ENCODE measurements at places on chromosomes 5 and 9.

DNA sequence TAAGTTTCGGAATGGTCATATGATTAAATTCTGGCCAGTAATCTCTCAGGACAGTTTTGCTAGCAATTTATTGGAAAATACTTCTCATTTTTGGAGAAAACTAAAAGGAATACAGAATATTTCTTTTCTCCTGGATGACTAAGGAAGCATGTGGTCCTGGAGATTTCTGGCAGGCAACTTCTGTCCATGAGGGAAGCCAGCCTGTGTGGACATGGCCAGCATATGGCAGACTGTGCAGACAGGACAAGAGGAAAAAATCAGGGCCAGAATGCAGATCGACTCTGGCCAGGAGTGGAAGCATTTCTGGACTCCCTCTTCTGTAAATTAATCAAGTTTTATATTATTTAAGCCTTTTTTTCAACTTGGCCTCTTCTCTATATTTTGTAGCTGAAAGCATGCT lies 100.4 kb upstream of the CDH18 start:
- DNase-seq: no peak

DNA sequence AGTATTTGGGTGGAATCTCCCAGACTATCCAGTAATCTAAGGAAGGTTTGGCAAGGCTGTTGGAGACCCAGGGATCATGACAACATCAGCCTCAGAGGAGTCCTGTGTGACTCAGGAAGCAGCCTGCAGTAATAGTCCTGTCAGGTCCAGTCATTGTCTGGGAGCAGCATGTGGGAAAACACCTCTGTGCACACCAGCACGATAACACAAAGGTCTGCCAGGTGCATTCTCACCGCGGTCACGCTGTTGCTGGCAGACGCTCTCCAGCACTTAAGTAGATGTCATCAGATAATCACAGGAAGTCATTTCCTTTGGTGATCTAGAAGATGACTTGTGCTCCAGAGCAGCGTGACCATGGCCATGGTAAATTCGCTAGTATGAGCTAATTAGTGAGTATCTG lies 99.2 kb upstream of the IQGAP2 start:
- peak; percentile 9 for DNase-seq

DNA sequence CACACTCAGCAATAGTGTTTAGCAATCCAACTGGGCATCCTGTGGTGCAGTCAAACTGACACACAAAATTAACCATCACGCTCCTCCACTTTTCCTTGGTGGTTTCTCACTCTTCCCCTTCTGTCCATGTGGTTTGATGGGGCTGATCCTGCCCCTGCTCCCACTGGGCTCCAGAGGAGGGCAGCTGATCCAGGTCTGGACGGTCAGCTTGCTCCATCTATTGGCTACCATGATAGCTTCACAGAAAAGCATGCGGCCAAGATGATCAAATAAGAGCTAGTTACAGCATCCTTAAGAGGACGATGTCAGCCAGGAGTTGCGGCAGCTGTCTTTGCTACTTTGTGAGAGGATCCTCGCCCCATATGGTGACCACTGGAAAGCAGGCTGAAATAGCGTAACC lies 29.6 kb upstream of the RANBP17 start:
- DNase-seq: no peak

DNA sequence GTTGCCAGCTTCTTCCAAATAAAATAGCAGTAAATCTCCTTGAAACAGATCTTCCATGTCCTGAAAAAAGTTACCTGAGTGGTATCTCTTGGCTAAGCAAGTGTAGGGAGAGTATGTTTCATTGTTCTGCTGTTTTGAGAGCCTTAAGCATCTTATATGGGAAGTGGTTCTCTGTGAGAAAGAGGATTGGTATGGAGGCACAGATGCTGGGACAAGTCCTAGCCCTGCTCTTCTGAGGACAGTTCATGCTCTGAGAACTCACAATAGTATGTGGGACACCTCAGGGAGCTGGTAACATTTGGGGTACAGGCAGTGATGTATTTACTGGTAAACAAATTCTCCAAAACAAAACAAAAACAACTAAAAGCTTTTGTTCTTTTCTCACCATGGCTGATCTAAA lies 2.0 kb downstream of the PPP3R2 start:
- DNase-seq: no peak

- no peak for DNase-seq
Measured at GRCh38 chr5:1282131-1282992, 12.5 kb downstream of the TERT start.

- DNase-seq: no peak
Measured at GRCh38 chr5:144864118-144864517, 693.4 kb downstream of the KCTD16 start.

DNA sequence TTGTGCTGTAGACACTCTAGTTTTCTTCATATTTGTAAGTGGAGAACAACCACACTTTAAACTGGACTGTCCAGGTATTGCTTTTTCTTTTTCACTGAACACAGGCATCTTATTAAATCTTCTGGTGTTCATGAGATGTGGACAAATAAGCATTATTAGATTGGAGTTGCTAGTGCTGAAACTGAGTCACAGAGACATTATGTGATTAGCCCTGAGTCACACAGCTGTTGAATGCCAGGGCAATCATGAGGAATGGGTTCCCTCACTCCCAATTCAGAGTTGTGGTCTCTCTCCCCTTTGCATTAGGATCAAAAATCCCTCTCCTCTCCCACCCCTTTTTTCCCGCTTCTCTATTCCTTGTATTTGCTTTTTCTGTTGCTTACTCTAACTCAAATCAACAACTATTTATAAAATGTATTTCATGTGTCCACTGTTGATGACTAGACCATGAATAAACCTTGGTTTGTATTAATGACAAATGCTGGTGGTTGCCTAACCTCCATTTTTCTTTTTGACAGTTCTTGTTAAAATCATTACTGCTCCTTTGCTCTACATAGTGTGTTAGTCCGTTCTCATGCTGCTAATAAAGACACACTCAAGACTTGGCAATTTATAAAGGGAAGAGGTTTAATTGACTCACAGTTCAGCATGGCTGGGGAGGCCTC lies 738.2 kb downstream of the BRINP1 start:
- DNase-seq: no peak

DNA sequence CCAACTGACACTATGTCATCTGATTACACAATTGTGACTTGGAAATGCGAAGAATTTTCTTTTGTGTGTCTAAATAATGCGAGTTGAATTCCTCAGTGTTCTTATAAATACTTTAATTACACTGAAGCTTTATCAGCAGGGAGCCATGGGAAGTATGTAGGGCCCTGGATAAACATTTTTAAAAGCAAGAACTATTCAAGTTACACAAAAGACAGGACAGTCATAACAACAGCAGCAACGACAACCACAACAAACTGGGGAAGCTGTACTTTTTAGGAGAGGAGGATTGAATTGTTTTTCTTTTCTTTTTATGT lies 250.3 kb upstream of the ZNF608 start:
- no peak for DNase-seq

- DNase-seq: no peak
Measured at GRCh38 chr5:158430166-158430797, 571.3 kb upstream of the CLINT1 start.

DNA sequence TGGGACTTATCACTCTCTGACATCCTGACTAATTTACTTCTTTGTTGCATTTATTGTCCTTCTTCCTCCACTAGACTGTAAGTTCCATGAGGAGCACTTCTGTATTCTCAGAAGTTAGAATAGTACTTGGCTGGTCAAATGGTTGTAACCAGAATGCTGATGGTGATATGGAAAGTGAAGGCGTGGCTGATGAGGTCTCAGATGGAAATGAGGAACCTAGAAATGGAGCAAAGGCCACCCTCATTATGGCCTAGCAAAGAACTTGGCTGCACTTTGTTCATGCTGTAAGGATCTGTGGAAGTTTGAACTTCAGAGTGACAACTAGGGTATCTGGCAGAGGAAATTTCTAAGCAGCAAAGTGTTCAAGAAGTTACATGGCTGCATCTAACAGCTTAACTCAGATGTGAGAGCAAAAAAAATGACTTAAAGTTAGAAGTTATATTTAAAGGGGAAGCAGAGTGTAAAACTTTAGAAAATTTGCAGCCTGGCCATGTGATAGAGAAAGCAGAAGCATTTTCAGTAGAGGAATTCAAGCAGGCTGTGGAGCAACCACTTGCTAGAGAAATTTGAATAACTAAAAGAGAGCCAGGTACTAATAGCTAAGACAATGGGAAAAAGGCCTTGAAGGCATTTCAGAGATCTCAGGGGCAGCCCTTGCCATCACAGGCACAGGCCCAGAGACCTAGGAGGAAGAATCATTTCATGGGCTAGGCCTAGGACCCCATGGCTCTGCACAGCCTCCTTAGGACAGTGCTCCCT lies 14.9 kb upstream of the SLC22A5 start:
- DNase-seq: no peak

DNA sequence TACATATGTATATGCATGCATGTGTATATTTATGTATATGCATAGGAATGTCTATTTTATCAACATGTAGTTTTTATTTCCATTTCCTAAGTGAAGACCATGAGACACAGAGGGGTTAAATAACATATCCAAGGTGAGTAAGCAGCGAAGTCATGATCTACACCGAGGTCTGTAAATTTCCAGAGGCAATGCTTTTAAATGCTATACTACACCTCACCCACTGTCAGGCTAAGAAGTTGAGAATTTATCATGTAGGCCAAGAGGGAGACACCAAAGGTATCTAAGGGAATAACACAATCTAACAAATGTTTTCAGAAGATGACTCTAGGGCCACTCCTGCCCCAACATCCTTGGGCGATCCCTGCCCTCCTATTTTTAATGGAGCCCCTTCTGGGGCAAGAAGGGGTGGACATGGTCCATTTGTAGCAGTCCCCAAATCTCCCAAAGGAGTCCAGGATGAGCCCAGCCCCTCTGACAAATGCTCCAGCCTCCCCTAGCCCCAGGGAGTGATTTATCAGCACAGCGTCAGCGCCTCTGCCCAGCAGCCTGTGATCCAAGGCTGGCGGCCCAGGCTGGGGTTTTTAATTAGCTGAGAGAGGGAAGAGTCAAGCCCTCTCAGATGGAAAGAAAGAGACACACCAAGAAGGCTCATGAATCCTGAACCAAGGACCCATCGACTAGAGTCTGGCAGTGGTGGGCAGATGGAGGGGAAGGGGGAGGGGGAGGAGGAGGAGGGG lies 339.9 kb downstream of the ASTN2 start:
- DNase-seq: no peak

DNA sequence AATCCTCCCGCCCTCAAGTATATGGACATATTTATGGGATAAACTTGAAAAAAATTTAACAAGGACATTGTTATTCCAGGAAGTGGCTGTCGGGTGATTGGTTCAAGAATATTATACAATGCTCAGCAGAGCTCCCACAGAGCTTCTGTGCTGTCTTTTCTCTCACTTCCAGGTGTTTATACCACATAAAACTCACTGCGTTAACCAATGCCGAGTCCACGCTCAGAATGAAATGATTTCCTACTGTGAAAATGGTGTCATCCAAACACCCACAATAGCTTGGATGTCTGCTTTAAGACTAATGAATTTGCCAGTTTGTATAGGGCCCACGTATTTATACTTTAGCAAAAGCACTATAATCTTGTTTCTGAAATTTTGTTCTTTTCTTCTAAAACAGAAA lies 368.2 kb downstream of the NDUFS4 start:
- DNase-seq: no peak

GRCh38 chr9:128026255-128026772 lies 40.8 kb downstream of the NAIF1 start:
- DNase-seq: peak; percentile 73

DNA sequence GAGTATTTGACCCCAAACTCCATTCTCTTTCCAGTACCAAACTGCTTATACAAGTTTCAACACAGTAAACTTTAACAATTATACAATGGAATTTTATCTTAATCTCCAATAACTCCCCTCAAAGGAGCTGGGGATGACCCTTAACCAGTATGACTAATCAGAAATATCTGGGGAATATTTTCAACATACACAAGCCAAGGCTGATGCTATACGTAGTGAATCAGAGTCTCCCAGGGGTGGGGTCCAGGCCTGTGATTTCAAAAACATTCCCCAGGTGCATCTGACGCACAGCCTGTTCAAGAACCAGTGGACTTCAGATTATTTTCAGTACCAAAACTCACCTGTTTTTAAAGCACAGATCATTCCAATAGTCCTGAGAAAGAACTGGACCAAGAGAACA lies 11.8 kb upstream of the SEMA5A start:
- no peak for DNase-seq

DNA sequence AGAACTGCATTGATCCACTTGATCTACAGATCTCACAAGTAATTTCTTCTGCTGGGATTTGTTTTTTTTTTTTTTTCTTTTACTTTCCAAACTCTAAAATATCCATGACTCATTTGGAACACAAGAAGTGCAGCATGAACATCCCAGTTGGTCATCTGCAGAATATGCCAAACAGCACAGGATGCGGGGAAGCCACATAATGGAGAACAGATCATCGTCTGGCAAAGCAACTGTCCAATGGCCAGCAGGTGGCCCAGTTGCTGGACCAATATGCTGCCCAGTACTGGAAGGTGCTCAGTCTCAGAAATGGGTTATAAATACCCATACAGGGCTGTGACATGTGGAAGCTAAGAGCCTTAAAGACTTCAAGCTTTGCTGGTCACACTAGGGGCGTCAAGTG lies 221.3 kb upstream of the TAS2R1 start:
- no peak for DNase-seq

GRCh38 chr9:94157050-94157801 lies 73.0 kb downstream of the PTPDC1 start:
- no peak for DNase-seq

DNA sequence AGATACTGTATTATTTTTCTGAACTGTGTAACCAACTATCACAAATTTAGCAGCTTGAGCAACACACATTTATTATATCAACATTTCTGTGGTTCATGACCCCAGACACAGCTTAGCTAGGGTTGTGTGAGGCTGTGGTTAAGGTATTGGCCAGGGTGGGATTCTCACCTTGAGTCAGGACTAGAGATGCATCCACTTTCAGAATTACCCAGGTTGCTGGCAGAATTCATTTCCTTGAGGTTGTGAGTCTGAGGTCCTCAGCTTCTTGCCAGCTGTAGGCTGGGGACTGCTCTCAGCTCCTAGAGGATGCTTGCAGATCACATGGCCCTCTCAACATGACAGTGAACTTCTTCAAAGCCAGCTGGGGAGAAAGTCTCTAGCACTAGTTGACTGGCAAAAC lies 122.5 kb upstream of the RASGRF2 start:
- DNase-seq: no peak

GRCh38 chr5:110852053-110852452 lies 113.2 kb downstream of the SLC25A46 start:
- no peak for DNase-seq

- no peak for DNase-seq
Measured at GRCh38 chr5:64794053-64794770, 25.5 kb downstream of the CWC27 start.

Measured in activated T-helper 1 cell treated with Interleukin-2 at 50 U/mL for 16 hours (primary cell).